Activated T-helper 17 cell treated with anti-CD3 and anti-CD28 coated beads, Interleukin-2, amount 50 U/mL, for 72 hours (primary cell): ENCODE measurements at places on chromosomes 2 and 18.

- no peak for ATAC-seq
Observed at GRCh38 chr2:95004287-95004686, 21.2 kb upstream of the MAL start.

- ATAC-seq, result no peak
Observed at GRCh38 chr2:66897181-66897580, 462.3 kb downstream of the MEIS1 start.

- no peak for ATAC-seq
Observed at GRCh38 chr2:182229297-182229696, 197.5 kb downstream of the PDE1A start.

DNA sequence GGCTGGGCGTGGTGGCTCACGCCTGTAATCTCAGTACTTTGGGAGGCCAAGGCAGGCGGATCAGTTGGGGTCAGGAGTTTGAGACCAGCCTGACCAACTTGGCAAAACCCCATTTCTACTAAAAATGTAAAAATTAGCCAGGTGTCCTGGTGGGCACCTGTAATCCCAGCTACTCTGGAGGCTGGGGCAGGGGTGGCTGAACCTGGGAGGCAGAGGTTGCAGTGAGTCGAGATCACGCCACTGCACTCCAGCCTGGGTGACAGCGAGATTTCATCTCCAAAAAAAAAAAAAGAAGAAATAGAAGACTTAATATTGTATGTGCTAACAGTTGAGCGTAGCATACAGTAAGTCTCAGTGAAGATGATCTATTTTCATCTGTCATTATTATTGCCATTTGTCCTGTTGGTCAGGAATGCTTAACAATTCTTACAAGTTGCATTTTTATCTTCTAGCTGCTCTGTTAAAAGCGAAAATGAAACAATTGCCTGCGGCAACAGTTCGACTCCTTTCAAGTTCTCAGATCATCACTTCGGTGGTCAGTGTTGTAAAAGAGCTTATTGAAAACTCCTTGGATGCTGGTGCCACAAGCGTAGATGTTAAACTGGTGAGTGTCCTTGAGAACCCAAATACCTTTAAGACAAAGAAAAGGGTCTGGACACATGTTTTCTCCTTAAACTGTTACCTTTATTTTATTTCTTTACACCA, 7.2 kb downstream of the PMS1 start:
- peak; percentile 72 for ATAC-seq

GRCh38 chr2:226308986-226309385, 490.6 kb downstream of the IRS1 start:
- no peak for ATAC-seq

- ATAC-seq, result no peak
Observed at GRCh38 chr18:74356959-74357358, 41.3 kb downstream of the C18orf63 start.

DNA sequence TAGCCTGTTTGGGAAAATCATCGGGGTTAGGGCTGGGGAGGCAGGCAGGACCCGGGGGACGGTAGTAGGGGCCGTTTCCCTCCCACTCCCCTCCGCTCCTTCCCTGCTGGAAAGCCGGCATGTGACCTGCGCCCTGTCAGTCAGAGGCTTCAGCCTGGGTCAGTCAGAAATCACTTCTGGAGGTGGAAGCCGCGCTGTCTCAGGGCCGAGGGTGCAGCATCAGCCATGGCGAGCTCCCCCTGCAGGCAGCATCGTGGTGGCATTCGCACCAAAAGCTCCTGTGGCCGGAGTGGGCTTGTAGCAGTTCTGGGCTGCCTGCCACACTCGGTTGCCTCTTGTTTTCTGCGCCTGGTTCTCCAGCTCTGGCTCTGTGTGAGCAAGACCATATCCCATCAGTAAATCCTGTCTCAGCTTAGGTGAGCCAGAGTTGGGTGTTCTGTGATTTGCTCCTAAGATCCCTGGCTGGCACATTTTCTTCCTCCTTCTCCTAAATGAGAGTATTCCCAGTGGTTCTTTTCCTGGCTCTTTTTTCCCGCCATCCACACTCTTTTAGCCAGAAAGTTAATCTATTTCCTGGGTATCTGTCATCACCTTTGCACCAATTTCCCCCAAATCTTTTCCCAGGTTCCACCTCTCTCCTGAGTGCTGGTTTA, 123.9 kb upstream of the CD302 start:
- ATAC-seq, result peak; percentile 71

DNA sequence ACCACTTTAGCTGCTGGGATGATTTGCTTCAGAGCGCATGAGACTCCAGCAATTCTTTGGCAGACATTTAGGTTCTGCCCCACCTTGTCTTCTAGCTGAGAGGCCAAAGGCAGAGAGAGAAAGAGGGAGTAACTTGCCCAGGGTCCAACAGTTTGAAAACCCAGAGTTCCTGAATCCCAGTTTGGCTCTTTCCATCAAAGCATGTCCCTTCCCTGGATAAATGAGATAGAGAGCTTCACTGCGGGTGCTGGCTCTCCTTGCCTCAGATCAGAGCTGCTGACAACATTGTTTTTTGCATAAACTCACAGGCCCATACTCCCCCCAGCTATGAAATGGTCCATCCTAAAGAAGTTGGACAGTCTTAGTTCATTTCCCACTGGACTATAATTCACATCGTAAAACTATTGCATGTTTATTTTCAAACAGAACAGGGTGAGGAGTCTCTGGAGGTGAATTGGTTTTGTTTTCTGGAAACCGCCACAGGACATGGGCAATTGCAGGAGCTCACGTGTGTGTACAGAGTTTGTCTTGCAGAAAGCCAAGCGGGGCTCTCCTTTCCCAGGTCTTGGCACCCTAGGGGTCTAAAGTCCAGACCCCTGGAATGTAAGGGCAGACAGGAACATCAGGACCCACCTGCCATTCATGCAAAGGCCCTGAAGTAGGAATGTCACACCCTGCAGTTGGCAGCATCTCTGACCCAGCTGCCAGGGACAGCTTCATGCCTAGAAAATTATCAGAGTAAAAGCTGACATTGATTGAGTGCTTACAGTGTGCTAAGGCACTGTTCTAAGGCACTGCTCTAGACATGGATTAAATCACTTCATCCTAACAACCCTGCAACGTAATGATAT, 25.0 kb upstream of the SLC14A2 start:
- ATAC-seq, result no peak

DNA sequence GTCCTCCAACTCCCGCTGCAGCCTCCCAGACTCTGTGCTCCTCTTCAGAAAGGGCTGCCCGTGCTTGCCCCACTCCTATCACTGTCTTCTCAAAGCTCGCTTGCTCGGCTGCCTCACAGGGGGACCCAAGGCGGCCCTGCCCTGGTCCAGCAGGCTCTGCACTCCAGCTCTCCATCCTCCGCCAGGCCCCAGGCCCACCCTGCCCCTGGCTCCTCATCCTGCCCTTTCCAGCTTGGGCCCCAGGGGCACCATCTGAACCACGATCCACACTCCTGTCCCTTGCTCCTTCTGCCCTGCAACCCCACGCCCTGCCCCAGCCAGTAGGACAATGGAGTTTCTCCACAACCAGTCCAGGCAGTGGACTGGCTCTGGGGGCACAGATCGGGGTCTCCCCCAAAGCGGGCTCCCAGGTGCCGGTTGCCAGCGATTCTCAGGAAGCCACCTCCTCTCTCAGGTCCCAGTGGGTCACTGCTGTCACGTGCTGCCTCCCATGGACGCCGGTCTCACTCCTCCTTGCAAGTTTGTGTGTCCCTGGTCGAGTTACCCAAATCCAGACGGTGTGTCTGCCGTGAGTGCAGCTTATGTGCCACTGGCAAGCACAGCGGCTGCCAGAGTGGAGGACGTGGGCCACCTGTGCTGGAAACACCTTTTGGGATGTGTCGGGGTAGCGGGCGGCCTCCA, 238.5 kb downstream of the HDAC4 start:
- ATAC-seq, result no peak

DNA sequence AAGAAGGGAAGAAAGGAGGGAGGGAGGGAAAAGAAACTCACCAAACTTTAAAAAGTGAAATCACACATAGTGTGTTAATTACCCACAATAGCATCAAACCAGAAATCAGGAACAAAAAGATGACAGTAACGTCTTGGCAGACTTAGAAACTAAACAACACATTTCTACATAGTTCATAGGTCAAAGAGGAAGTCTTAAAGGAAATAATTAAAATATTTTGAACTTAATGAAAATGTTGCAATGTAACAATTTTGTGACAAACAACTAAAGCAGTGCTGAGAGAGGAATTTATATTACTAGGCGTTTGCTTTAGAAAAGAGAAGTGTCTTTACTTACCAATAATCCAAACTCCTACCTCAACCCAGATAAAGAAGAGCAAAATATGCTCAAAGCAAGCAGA, 505.0 kb upstream of the ID2 start:
- no peak for ATAC-seq

DNA sequence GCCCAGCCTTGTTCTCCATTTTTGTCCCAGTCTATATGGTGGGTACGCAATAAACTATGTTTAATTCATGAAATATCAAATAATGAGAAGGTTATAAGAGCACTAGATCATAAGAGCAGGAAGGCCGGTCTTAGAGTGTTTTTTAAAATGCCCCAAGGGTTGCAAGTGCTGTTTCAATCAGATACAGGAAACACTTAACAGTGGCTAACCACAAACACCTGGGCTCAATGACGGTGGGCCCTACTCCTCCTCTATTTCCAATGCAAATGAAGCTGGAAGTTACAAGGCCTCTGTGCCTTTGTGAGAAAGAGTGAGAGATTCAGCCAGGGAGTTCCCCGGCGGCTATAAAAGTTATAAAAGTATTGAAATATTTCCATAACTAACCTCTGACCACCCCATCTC, 18.9 kb upstream of the WDR33 start:
- peak; percentile 98 for ATAC-seq

DNA sequence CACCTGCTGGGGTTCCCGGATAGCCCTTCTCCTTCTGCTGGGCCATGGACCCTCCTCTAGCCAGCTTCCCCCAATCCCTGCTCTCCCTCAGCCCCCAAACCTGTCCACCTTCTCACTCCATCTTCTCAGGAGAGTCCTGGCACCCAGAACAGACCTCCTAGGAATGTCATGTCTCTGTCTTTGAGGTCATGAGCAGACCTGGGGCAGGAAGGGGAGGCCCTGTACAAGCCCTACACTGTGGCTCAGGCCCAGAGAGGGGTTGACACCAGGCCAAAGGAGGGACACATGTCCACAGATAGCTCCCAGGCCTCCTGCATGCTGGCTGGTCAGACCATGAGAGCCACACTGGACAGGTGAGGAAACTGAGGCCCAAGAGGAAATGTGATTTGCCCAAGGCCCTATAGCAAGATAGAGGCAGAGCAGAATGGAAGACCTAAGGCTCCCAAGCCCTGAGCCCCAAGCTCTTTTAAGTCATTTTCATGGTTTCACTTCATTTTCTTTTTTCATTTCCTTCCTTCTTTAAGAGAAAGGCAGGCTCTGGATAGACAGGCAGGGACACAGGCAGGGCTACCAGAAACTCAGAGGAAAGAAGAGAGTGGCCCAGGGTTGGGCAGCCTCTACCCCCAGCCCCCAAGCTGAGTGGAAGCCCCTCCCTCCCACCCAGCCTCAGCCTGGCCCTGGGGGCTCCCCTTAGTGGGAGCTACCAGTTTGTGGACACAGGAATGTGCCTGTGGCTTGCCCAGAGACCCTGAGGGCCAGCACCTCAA, 159.7 kb downstream of the SMAD7 start:
- no peak for ATAC-seq

GRCh38 chr2:136005462-136006196, 20.2 kb upstream of the DARS1 start:
- ATAC-seq, result peak; percentile 65

DNA sequence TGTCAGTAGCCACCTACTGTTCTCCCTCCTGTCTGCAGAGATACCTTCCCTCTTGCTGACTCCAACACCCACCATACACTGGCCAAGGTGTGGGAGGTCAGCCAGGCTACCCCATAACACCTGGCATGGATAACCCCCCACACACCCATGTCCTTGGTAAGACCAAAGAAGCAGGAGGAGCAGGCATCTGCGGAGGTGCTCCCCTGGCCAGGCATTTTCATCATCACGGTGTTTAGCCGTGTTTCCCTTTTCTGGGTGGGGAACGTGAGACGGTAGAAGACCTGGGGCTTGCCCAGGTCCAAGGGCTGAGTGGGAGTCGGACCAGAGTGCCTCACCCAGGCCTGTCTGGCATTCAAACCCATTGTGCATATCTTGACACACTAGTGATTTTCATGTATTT, 150.3 kb downstream of the SMAD7 start:
- ATAC-seq, result no peak
